ENCODE measurements at places on chromosomes 3 and 15. TPM values are rescaled to one million over a fixed set of nuclear protein-coding genes. Genes with fewer than 3 reads are reported as not detected.

- peak; percentile 44 for DNase-seq
These were observed 500.4 kb downstream of the SHQ1 start for GRCh38 chr3:72347819-72348319.

DNA sequence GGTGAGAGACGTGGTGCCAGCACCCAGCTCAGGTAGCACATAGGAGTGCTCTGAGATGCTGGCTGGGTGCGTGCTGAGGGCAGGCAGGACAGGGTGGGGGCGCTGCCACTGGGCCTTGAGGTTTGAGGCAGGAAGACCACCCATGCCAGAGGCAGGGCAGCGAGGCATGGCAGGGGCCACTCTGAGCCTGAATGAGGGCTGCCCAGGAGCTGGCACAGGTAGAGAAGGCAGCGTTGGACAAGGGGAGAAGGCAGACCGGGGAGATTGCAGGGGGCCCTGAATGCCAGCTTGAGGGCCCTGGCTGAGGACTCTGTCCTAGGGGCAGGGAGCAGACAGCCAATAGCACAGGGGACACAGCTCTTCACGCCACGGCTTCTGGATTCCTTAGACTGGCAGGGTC, 50.2 kb downstream of the ADAMTS7 start:
- DNase-seq, result no peak

DNA sequence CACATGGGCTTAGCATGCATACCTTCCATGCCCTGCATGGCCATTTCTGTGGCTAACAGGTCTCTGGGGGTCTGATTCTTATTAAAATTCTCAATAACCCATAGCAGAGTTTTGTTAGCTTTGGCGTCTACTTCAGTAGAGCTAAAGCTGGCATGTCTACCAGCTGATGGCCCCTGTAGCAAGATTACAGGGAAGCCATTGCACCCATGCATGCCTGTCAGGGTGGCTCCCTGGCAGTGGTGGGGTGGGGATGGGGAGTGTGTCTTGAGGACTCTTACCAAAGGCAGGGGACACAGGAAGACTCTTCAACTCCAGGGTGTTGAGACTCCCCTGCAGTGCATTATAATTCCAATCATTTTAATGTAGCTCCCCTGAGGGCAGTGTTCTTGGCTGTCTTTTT, 4.7 kb downstream of the KY start:
- no peak for DNase-seq

Gene WNT5A
- polyA plus RNA-seq, result 168 TPM

DNA sequence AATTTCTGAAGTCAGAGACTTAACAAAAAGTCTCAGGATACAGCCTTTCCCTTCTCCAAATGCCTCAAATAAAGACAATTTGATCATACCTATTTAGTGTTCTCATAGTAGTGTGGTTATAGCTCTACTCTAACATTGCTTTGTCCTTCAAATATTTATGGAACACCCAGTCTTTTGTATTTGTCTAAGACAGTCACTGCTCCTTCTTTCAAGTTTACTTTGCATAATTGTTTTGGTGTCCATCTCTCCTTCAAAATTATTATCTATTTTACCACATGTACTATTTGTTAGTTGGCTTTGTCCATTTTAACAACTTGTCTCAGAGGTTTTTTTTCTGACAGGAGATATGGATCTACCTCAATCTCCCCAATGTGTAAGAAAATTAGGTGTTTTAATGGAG, 118.8 kb downstream of the UNC13C start:
- no peak for DNase-seq

All from AG04450 (cell line).